ENCODE measurements at places on chromosomes 1 and 21.
A peak's percentile ranks its signal among the peaks of the same experiment; 100 is the strongest.

- no peak for DNase-seq
These were observed 81.0 kb upstream of the KCNK2 start for GRCh38 chr1:215001419-215002021.

GRCh38 chr1:204988196-204988595, 54.8 kb upstream of the CNTN2 start:
- no peak for DNase-seq

- DNase-seq = peak; percentile 49
These were observed 3.6 kb upstream of the CYB561D1 start for GRCh38 chr1:109490029-109490933.

- DNase-seq = no peak
These were observed 32.3 kb downstream of the RRAGC start for GRCh38 chr1:38827318-38827717.

GRCh38 chr1:76471536-76471935, 395.7 kb upstream of the ST6GALNAC5 start:
- DNase-seq = no peak

DNA sequence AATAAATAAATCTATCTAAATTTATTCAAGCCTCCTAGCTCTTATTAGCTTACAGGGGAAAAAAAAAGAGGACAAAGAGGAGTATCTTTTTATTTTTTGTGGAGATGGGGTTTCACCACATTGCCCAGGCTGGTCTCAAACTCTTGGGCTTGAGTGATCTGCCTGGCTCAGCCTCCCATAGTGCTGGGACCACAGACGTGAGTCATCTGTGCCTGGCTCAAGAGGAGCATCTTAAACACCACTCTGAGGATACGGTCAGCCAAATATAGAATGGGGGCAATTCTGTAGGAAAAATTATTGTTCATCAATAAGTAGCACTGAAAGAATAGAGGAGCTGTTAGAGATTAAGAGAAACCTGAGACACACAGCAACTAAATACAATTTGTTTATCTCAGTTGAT, 24.1 kb downstream of the SLC45A3 start:
- no peak for DNase-seq

DNA sequence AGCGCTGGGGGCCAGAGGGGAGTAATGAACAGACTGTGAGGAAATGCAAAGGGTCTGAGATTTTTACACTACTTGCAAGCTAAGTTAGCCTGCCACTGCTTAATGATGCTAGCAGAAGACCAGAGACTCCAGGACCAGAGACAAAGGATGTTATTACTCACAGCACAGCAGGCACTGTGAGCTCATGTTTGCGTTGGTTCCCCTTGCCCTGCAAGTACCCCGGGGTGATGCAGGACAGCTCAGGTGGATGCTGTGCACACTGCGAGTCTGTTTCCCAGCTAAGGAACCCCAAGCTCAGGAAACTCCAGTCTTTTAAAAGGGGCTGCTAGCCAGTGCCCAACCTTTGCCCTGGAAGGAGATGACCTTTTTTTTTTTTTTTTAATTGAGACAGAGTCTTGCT, 1.2 kb downstream of the FHAD1 start:
- no peak for DNase-seq

DNA sequence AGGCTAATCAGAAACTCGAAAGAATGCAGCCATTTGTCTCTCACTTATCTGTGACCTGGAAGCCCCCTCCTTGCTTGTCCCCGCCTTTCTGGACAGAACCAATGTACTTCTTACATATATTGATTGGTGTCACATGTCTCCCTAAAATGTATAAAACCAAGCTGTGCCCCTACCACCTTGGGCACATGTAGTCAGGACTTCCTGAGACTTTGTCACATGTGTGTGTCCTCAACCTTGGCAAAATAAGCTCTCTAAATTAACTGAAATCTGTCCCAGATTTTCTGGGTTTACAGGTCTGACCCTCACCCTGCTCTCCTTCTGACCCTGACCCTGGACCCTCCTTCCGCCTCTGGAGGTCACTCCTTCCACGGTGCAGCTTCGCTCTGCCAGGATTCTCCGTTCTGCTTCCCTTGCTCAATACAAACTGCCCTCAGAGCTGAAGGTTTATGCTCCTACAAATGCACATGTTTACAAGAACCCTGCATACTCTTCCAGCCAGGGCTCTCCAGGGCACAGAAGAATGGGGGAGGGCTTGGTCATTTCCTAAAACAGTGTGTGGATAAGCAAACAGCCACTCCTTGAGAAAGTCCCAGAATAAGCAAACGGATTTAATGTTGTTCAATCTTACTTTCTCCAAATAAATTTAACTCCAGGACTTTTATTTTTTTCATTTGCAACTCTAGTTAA, 160.5 kb downstream of the ACTL8 start:
- DNase-seq = no peak

DNA sequence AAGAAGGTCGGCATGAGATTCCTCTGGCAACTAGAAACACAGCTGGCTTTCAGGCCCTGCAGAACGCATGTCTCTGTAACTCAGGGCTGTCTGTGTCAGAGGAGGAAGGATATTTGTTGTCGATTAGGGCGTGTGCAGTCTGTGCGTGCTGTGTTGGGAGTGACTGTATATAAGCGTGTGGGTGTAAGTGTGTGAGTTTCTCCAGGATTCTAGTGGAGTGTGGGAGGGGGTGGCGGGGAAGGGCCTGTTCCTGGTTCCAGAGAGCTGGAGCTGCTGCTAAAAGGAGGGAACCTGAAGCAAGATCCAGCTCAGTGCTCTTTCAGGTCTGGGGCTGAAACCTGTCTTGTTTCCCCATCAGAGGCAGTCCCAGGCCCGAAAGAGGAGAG, 74.3 kb downstream of the SLC16A1 start:
- no peak for DNase-seq

GRCh38 chr1:233586301-233586700, 27.6 kb upstream of the KCNK1 start:
- DNase-seq = no peak

GRCh38 chr1:97680894-97681293, 239.9 kb downstream of the DPYD start:
- no peak for DNase-seq

GRCh38 chr1:44144962-44145756, 3.7 kb upstream of the KLF18 start:
- no peak for DNase-seq

- DNase-seq = no peak
These were observed 30.2 kb upstream of the CLDN14 start for GRCh38 chr21:36509973-36510664.

DNA sequence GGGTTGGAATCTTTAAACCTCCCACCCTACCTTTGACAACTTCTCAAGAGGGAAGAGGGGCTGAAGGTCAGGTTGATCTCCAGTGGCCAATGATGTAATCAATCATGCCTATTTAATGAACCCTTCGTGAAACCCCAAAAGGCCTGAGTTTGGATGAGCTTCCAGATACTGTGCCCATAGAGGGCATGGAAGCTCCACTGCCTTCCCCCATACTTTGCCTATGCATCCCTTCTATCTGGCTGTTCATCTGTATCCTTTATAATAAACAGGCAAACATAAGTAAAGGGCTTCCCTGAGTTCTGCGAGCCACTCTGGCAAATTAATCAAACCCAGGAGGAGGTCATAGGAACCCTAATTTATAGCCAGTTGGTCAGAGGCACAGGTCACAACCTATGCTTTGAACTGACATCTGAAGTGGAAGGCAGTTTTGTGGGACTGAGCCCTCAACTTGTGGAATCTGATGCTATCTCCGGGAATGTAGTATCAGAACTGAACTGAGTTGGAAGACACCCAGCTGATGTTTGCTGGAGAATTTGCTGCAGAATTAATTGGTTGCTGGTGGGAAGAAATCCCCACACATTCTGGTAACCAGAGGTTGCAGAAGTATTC, 24.8 kb downstream of the S100A10 start:
- no peak for DNase-seq

DNA sequence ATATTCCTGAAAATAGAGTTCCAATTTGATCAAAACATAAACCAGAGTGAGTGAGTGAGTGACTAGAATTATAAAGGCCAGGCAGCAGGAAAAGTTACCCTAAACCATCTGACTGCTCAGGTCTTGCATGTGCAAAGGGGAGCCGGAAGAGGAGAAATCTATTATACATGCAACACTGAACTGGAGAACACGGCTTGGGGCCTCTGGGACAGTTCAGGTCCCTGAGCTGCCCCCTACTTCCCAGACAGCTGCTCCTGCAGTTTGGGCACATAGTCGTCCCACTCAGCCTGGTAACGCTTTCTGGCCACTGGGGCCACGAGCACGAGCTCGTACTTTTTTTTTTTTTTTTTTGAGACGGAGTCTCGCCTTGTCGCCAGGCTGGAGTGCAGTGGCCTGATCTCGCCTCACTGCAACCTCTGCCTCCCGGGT, 40.1 kb downstream of the PTPRC start:
- DNase-seq = no peak

GRCh38 chr1:35475856-35476674, 81.1 kb downstream of the KIAA0319L start:
- no peak for DNase-seq

GRCh38 chr1:45337630-45338325, 2.2 kb upstream of the TOE1 start:
- no peak for DNase-seq

DNA sequence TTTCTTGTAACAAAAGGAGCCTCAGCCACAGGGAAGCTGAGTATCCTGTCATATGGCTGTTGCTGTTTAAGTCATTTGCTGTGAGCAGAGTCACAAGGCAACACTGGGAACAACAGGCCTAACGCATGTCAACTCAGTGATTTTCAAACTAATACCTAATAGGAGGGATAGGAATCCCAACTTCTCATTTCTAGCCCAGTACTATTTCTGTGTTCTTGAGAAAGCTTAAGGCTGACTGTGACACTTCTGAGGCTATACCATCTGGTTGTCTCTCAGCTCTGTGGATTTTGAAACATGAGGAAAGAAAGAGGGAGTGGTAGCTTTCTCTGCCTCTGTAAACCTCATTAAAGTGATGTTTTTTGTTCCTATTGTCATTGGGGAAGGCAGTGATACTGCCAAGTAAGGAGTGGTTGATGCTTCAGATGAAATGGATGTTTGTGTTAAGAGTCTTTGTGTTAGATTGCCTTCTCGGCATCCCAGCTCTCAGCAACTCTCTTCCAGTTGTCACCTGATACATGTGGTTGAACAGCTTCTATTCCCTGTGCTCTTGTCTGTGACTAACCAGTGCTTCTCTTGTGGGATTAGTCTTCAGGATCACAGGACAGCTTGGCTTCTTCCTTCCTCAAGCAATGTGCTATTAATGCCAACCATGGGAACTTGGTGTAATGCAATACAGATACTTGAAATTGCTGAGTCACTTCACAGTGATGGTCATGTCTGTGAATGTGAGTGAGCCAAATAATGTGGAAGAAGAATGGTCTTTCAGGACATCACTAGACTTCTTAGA, 166.8 kb upstream of the IVNS1ABP start:
- DNase-seq = peak; percentile 68

- DNase-seq = peak; percentile 96
These were observed 15.9 kb upstream of the PADI3 start for GRCh38 chr1:17232759-17233661.

- no peak for DNase-seq
These were observed 904.5 kb downstream of the PLA2G4A start for GRCh38 chr1:187733232-187733631.

DNA sequence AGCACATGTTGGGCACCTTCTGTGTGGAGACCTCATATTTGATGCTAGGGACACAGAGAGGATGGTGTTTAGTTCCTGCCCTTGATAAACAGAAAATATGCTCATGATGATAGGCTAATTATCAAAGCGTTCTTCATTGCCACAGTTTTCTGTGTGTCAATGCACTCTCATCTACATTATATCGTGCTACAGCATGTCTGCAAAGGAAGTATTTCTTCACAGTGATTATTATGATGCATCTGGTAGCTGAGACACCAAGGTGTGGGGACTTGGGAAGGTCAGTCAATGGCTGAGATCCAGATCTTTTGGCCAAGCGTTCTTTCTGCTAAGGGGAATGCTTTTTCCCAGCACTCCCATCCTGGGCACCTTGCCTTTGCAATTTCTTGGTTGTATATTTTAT, 321.2 kb downstream of the PBX1 start:
- DNase-seq = no peak

DNA sequence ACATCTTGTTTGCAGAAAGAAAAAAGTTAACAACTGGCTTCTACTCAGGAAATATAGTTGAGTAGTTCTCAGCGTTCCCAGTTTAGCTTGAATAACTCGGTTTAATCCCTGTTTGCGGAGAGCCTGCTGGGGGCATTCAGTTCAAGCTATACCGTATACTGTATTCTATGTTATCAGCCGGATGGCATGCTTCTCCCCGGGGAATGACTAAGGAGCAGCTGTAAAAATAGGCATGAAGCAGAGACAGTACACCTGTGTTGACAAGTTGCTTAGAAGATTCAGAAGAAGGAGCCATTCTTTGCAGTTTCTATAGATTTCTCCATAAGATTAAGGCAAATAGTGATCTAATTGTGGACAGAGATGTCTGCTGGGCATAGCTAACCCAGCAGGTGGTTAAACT, 267.8 kb upstream of the NCAM2 start:
- no peak for DNase-seq

DNA sequence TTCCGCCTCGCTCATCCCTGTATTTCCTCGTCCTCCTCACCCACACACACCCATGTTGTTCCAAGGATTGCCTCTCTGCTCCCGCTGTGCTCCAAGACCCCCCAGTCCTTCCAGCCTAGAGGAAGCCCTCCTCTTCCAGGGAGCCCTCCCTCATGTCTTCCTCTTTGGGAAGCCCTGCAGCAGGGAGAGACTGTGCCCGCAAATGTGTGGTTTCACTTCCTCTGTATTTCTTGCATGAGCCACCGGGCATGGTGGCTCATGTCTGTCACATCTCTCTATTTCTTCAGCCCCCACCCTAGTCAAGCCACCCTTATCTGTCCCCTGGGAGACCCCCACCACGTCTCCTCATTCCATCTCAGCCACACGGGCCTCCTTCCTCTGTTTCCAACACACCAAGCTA, 57.5 kb upstream of the PAX7 start:
- DNase-seq = no peak

DNA sequence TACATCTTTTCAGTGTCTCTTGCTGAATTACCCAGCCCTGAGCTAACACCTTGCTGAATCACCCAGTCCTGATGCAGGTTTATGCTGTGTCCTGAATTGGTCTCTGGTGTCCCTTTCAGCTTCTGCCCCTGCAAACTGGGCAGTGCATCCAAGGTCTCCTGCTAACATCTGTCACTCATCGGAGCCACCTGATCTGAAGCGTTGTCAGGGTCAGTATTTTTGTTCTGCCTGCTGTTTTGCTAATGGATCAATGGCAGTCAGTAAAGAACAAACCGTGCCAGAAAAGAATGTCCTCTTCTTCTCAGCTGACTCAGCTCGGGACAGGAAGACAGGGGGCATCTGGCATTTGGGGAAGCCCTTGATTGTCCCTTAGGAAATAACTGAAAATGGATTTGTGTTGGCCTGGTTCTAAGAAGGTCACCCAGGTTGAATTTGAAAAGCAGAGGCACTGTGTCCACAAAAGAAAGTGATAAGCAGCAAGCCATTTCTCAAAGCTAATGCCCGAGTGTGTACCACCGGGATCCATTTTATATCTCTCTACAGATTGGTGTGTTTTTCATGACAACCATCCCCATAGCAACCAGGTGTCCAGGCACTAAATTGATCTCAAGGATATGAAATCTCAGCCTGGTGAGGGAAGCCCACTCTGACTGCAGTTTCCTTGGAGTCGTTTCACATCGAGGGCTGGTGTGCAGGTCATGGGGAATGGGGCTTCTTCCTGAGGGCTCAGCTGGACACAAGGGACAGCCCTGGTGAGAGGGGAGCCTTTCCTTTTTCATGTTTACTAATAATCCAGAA, 109.7 kb upstream of the IRF2BP2 start:
- no peak for DNase-seq

- DNase-seq = peak; percentile 79
These were observed 44.3 kb downstream of the KIFAP3 start for GRCh38 chr1:170030212-170030611.

GRCh38 chr1:34763142-34763781, 3.7 kb downstream of the GJB4 start:
- peak; percentile 75 for DNase-seq

Data from Caki2 (cell line).